ENCODE measurements at places on chromosomes 3 and 15.

GRCh38 chr3:110593749-110594148, 477.9 kb upstream of the NECTIN3 start:
- no peak for DNase-seq

GRCh38 chr3:12898290-12898964, 57.1 kb upstream of the RPL32 start:
- no peak for DNase-seq

- DNase-seq: no peak
Measured at GRCh38 chr15:62121273-62122015, 43.6 kb downstream of the C2CD4B start.

GRCh38 chr3:46438831-46439230, 25.9 kb downstream of the LTF start:
- no peak for DNase-seq

DNA sequence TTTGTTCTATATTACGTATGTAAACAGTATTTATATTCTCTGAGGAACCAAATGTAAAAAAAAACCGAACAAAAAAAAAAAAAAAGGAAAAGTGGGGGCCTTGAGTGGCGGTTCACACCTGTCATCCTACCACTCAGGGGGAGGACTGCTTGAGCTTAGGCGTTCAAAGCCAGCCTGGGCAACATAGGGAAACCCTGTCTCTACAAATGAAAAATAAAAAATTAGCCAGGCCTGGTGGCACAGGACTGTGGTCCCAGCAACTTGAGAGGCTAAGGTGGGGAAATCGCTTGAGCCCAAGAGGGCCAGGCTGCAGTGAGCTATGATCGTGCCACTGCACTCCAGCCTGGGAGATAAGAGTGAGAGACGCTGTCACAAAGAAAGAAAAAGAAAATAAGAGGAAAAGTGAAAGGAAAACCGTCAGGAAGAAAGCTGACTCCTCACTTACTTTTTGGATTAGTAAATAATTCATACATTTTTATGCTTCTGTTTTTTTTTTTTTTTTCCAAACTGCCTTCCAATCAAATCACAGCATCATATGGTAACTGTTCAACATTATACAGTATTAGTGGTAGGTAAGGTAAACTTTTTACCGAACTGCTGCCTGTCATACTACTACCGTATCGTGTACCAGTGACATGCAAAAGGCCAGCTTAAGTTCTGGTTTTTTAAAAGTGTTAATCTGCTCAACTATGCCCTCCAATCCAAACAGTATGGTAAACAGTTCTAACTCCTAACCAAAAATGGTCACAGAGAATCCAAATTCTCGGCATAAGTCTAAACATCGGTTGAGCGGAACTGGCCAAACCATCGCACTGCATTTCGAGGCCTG, 1.2 kb downstream of the PHC3 start:
- no peak for DNase-seq

DNA sequence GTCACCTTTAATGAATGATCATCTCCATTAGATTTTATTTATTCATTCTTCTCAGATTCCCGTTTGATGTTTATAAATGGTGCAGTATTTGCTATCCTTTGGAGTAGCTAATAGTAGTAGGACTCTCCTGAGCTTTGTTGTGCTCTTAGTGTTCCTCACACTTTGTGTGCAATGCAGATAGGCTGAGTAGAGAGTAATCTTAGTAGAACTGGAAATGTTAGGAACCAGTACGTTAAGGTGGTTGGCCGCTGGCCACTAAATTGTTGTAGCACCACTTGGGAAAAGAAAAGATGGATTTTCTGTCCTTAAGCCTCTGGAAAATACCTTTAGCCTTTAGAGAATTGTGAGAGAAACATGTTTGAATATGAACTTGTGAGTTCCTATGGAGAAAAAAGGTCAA, 19.9 kb upstream of the EBLN2 start:
- DNase-seq: no peak

GRCh38 chr3:71581457-71582035, 2.0 kb downstream of the FOXP1 start:
- peak; percentile 37 for DNase-seq

DNA sequence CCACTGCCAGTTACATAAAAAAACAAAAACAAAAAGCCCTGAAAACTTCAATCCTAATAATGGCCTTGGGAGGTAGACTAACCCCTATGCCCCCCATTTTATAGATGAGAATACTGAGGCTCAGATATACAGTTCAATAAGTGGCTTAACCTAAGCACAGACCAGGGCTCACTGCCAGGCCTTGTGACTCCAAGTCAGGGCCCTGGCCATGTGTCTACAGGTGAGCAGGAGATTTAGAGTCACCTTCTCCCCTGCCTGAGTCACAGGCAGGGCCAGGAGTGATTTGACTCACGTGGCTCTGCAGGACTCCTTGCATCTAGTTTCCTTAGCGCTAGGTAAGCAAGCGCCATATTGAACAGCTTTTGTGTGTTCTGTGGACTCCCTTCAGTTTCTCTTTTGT, 98.6 kb upstream of the ETV5 start:
- no peak for DNase-seq

- DNase-seq: peak; percentile 33
Measured at GRCh38 chr3:102124282-102124681, 275.0 kb downstream of the NFKBIZ start.

GRCh38 chr15:92801774-92802464, 98.2 kb upstream of the CHD2 start:
- peak; percentile 59 for DNase-seq

DNA sequence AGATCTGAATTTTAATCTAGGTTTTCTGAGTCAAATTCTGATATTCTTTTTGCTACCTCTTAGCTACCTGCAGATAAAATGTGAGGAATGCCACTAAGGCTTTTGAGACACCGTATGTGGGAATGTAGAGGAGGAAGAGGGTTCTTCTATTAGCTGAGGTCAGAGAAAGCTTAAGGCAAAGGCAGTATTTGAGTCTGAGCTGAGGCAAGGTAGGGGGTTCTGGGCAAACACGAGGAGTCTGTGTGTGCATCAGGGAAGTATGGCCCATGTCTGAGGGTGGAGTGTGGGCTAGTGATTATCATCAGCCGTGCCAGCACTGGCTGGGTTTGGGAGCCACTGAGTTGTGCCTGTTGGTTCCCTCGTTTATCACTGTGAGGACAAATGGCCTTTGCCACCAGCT, 181.1 kb downstream of the SOX2 start:
- DNase-seq: no peak

DNA sequence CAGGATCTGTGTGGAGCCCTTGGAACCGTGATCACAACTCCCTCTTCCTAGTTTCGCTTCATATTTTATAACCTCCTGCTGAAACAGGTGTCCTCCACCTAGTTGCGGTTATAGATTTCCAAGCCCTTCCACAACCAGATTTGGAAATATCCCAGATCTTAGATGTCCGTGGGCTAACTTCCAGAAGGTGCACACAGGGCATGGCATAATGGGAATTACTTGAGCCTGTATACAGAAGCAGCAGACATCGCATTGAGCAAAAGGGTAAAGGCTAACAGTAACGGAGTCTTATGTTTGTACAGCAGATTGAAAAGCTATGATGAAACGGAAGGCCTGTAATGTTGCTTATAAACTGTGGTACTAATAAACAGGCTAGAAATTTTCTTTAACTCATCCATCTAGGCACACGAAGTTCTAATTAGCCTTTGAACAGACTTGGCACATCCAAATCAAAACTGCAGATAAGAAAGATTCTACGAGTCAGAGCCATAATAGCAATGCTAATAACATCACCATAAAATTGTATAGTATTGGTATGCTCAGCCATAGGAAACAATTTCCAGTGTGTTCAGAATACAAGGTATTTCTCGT, 1.2 kb upstream of the USF3 start:
- DNase-seq: peak; percentile 18

DNA sequence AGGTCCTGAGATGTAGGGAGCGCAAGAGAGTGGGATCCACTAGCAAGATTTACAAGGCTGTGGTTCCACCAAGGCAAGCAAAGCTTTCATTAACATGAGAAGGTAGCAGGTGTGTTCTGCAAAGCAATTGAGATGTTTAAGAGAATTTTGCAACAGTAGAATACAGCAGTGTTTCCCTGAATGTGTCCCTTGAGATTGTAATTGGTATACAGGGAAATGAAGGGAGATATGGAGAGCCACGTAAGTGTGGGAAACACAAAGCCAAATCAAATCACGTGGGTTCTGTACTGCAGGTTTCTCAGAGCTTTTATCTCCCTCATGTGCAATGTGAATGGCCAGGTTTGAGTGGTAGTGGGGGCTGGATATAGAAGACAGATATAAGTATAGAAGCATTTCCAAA, 67.3 kb downstream of the ATG7 start:
- no peak for DNase-seq

GRCh38 chr3:177744873-177745606, 547.8 kb upstream of the TBL1XR1 start:
- no peak for DNase-seq

- no peak for DNase-seq
Measured at GRCh38 chr15:85718271-85718971, 76.3 kb downstream of the KLHL25 start.

DNA sequence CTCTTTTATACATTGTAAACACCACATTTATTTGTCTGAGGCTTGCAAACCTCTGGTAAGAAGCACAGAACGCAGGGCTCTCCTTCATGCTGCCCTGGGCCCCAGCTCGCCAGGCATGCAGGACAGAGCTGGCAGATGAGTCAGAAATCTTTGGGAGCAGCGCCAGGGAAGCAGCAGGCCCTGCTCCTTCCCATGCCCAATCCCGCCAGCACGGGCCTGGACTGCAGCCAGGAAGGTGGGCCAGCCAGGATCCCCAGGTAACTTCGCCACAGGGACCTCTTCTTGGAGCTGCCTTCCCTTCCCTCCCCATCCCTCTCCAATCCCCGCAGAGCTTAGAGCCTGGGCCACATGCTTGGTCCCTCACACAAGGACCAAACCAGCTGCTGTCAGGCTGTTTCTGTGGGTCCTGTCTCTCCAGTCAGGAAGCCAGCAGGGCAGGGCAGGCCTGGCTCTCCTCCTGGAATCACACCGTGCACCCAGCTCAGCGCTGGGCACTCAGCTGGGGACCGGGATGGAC, 8.8 kb downstream of the STOML1 start:
- peak; percentile 76 for DNase-seq

DNA sequence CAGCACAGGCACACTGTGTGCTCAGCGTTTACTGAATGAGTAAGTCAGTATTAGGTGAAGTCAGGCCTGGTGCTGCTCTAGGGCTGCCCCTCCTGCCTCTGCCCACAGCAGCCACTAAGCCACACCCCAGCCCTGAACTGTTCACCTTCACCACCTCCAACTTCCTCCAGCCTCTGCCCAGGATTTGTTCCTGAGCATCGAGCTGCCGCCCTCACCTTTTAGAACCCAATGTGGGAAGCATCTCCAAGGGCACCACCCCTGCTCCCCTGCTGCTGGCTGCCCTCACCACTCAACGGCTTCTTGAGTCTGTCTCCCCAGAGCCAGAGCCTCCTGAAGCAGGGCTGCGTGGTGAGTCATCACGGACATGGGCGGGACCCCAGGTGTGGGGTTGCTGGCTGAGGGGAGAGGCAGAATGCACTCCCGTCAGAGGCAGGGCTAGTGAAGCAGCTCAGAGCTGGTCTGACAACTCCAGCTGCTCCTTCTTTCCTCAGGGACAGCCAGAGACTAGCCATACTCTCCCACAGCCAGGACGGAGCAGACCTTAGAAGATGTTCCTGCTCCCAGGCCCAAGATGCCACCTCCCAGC, 5.8 kb downstream of the HYAL2 start:
- DNase-seq: no peak

GRCh38 chr3:170740726-170741591, 129.0 kb downstream of the RPL22L1 start:
- DNase-seq: peak; percentile 46

- no peak for DNase-seq
Measured at GRCh38 chr3:194396539-194396858, 2.6 kb downstream of the GP5 start.

DNA sequence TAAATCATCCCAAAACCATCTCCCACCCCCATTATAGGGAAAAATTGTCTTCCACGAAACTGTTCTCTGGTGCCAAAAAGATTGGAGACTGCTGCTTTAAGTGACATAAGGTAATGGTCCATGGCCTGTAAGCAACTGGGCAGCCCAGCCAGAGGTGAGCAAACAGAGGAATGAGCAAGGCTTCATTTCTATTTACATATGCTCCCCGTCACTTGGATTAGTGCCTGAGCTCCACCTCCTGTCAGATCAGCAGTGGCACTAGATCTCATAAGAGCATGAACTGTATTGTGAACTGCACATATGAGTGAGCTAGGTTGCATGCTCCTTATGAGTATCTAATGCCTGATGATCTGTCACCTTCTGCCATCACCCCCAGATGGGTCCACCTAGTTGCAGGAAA, 1159.8 kb upstream of the ALCAM start:
- DNase-seq: no peak

DNA sequence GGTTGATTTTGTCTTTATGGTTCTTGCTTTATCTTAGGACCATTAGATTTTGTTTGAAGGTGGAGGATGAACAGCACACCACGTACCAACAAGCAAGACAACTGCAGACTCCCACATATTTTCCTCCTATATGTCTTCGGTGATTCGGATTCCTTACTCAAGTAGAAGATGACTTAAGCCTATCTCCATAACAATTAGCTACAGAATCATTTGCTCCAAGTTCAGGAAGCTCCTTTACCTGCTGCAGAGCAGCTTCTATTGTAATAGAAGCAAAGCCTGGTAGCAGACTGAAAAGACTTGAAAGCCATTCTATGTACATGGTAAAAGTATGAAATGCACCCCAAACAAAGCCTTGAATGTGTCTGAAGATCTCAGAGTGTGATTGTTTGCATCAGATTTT, 229.0 kb downstream of the SOX2 start:
- DNase-seq: no peak

- no peak for DNase-seq
Measured at GRCh38 chr15:36808411-36809160, 229.2 kb downstream of the CDIN1 start.

- no peak for DNase-seq
Measured at GRCh38 chr15:54840621-54841398, 355.9 kb downstream of the RSL24D1 start.

- peak; percentile 56 for DNase-seq
Measured at GRCh38 chr3:126014252-126014651, 45.3 kb downstream of the ROPN1B start.

DNA sequence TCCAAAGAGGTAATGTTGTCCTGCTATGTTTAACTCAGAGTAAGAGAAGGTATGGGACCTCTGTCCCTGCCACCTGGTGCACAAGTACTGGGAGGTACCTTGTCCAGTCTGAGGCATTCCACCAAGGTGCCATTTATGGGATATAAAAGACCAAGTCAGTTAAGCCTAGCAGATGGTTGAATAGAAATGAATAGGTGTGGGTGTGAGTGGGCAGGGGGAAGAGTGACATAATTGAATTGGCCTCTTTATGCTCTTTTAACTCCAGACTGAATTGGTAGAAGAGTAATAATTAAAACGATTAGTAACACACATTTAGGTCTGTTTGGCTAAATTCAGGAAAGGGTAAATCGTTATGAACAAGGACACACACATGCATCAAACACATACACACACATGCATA, 562 bp downstream of the ADGRG7 start:
- DNase-seq: no peak

DNA sequence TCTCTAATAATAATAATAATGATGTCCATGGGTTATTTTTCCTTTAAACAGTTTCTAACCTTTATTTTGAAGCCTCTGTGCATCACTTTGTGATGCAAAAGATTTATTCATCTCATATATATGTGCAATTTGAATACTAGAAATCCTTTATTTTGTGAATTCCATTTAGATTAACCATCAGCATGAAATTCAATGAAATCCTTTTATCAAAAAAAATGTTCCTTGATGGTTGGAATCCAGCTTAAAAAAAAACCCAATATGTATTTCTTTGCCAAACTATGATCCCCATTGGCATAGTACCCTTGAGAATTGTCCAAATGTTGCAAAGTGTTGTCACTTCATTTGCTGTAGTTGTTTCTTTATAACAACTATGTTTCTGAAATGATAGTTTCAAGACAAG, 7.4 kb downstream of the TBC1D23 start:
- no peak for DNase-seq

Data from AG08396 (cell line).